ENCODE measurements at places on chromosomes 6 and 20. TPM values are rescaled to one million over a fixed set of nuclear protein-coding genes. Genes with fewer than 3 reads are reported as not detected.

ZC2HC1B gene
- polyA plus RNA-seq = not detected

NHLRC1 gene
- 0.07 TPM for polyA plus RNA-seq

- DNase-seq = no peak
Observed at GRCh38 chr20:45970646-45971424, 1.2 kb downstream of the ZNF335 start.

- no peak for DNase-seq
Observed at GRCh38 chr20:35690265-35690664, 8.9 kb downstream of the NFS1 start.

- DNase-seq = no peak
Observed at GRCh38 chr20:23340524-23340923, 10.1 kb upstream of the NXT1 start.

- DNase-seq = no peak
Observed at GRCh38 chr6:157119502-157120027, 203.8 kb downstream of the TMEM242 start.

GRCh38 chr6:107355659-107356058, 103.7 kb downstream of the PDSS2 start:
- DNase-seq = no peak
